Urothelium cell line (cell line): ENCODE measurements at places on chromosomes 6 and 20.

DNA sequence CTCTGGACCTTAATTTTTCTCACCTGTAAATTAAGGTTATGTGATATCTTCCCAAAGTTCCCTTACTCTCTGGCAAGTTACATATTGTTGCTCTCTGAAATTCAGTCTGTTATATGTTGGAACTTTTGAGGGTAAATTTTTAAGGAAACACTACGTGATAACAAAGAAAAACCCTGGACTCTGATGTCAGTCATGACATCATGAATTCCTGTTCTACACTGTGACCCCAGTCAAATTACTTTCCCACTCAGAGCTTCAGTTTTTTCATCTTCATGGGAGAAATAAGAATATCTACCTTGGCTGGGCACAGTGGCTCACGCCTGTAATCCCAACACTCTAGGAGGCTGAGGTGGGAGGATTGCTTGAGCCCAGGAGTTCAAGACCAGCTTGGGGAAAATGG lies 164.6 kb upstream of the RALGAPA2 start:
- DNase-seq: no peak

GRCh38 chr6:150005761-150006651 lies 19.3 kb downstream of the RAET1L start:
- DNase-seq: no peak

GRCh38 chr6:162907876-162908481 lies 180.2 kb downstream of the PACRG start:
- no peak for DNase-seq

DNA sequence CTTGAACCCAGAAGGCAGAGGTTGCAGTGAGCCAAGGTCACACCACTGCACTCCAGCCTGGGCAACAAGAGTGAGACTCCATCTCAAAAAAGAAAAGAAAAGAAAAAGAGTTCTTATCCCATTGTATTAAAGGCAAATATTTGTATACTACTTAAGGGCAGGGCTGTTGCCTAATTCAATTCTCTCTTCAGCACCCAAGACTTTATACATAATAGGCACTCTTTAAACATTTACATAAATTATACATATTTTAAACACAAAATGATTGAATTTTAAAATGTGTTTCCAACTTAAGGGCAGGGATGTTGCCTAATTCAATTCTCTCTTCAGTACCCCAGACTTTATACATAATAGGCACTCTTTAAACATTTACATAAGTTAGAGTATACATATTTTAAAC lies 424.3 kb upstream of the ARID1B start:
- DNase-seq: no peak

- DNase-seq: no peak
Observed at GRCh38 chr20:13340088-13340487, 119.0 kb downstream of the ISM1 start.
